ENCODE measurements at places on chromosomes 2 and 18.

DNA sequence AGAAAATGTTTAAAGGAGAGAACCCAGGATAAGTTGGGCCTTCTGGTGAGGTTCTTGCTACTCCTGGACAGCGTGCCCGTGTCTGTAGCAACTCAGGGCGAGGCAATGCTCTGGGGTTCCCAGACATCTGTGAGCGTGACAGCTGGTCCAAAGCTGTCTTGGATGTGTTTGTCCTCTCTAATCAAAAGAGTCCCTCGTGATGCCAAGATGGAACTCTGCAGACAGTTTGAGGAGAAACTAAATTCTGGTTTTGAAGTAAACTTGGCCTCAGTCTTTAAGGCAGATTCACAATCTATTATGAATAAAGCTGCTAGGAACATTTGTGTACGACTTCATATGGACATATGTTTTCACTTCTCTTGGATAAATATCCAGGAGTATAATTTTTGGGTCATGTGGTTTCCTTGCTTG is 47.3 kb downstream of the TMEM17 start:
- DNase-seq = no peak

DNA sequence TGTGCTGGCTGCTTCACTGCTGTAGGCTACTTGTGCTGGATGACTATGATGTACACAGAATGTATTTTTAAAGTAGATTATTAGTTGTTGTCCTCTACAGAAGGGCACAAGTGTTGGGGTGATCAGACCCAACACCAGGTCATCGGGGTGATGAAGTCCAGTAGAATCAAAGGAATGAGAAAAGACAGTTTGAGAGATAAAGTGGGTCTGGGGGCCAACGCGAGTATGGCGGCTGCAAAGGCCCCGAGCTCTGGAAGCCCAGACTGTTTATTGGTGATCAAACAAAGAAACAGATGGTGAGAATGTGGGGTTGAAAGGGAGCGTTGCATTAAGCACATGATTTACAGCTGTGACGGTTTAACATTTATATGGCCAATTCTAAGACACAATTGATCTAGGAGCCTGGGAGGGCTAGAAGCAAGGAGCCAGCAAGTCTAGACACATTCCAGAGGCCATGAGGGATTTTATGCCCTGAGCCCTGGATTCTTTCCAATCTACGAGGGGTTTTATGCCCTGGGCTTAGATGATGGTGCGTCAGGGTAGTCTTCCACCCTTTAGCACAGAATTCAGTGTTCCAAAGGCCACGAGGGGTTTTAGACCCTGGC is 153.5 kb downstream of the AGPS start:
- peak; percentile 65 for DNase-seq

- DNase-seq = no peak
Observed at GRCh38 chr2:146917431-146918042, 927.3 kb upstream of the ACVR2A start.

DNA sequence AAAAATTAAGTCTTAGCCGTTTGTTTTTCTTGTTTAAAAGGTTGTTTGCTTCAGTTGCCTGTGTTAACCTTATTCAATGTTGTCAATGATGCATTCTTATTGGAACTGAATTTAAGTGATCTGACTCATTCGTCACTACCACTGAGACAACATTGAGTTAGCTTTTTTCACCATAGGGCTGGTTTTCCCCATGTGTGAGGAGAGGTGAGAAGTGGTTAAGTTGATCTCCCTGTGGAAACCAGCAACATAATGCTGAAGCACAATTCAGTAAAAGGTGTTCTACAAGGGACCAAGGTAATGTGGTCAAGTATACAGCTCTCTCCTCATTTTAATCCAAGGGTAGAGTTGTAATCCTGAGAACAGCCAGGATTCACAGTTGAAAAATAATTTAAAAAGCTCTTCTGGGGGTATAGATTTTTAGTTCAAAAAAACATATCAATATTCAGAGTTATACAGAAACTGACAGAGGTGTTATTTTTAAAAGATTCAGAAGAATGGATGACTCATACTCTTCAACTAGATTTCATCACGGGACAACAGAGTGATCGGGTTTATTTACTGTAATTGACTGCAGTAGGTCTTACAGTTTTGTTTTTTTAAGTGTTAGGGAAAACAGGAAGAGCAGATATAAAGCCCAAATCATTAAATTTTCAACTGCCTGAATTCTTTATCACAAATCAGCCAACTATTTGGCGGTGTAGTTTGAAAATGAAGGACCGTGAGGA is 12.6 kb downstream of the NOP58 start:
- peak; percentile 32 for DNase-seq

GRCh38 chr2:196166876-196167275 is 4.5 kb downstream of the STK17B start:
- peak; percentile 96 for DNase-seq

- no peak for DNase-seq
Observed at GRCh38 chr18:62499263-62499650, 23.6 kb upstream of the ZCCHC2 start.

- no peak for DNase-seq
Observed at GRCh38 chr2:119222213-119222612, 1.4 kb upstream of the STEAP3 start.

DNA sequence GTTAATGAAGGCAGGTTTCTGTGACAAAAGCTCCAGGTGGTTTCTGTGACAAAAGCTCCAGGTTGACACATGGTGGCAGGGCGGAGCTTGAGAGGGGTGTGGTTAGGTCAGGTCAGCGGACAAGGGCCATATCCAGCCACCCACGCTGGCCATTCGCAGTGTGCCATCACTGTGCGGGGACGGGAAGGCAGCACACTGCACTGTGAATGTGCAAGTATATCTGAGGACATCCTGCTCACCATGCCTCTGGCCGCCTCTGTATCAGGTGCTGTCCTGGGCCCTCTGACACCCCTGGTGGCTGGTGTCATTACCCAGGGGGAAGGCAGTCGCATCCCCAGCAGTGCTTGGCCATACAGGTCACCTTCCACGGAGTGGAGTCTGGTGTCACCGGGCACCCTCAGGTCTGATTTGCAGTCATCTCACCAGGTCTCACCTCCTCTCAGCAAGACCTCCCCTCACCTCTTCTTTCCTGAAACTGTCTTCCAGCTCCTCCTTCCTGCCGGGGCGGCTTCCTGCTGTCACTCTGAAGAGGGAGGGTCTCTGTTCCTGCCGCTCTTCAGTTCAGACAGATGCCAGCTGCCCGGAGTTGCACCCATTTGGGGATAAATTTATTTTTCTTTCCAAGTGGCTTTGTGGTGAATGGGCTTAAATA is 34.9 kb downstream of the CTIF start:
- no peak for DNase-seq

DNA sequence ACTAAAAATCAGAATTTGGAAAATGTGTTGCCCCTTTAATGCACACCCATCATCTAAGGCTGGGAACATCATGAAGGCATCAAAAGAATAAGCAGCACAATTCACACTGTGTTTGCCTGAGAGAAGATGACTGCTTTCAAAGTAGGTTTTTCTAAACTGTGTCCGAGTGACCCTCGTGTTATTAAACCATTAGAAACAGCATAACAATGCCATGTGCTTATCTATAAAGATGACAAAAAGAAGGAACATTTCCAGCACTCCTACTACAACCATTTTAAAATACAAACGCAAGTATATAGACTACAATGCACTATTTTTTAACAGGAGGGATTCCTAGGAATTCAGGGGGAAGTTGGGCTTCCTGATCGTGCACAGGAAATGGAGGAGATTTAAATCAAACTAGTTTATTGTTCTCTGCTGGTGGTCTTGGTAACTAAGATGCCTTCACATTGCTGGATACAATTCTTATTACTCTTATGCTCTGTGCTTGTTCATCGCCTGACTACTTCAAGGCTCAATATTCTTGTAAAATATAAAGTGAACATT is 305.9 kb upstream of the CCDC68 start:
- no peak for DNase-seq

GRCh38 chr2:68193144-68193543 is 35.5 kb downstream of the PNO1 start:
- DNase-seq = no peak

DNA sequence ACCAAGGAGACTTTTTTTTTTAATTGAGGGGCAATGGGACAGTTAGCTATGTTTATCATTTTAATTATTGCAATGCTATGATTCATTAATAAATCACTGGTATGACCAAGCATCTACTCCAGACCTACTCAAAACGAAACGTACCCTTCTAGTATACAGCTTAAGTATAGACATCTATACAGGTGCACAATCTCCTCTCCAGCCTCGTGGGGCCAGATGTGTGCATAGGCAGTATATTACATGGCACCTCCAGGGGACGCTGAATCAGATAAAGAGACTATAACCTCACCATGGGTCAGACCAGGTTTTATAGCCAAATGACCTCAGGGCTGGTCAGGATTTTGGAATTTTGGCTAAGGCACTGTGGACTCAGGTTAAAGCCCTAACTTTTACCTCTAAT is 86.6 kb downstream of the SS18 start:
- no peak for DNase-seq

Data from fibroblast of upper back skin (primary cell).